ENCODE measurements at places on chromosomes 7 and 10.

- DNase-seq, result no peak
These were observed 70.8 kb upstream of the FAM204A start for GRCh38 chr10:118412932-118413331.

DNA sequence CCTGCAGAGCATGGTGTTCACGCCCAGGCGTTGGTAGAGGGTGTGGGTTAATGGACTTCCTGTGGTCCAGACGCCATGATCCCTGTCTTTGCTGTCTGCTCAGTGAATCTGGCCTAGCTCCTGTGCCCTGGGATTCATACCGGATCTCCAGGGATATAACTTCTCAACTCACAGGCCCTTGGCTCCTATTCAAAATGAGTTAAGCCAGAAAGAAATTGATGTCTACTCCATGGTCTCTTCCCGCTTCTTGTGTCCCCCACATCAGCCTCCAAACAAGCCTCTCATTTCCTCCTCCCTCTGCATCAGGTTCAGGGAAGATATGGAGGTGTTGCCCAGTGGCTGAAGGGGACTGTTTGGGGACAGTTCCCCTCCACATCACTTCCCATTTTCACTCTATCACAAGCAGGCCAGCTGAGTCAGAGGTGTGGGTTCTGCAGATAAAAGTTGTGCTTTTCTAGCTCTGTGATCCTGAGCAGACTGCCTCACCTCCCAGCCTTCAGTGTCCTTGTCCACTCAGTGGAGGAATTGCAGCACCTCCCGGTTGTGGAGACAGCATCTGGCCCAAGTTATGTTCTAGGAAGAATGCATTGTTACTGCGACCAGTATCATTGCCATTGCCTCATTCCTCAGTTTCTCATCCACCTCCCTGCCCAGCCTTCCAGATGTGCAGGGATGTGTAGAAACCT lies 22.5 kb downstream of the AKR1E2 start:
- DNase-seq, result no peak

- no peak for DNase-seq
These were observed 10.6 kb upstream of the UPP1 start for GRCh38 chr7:48078470-48078869.

DNA sequence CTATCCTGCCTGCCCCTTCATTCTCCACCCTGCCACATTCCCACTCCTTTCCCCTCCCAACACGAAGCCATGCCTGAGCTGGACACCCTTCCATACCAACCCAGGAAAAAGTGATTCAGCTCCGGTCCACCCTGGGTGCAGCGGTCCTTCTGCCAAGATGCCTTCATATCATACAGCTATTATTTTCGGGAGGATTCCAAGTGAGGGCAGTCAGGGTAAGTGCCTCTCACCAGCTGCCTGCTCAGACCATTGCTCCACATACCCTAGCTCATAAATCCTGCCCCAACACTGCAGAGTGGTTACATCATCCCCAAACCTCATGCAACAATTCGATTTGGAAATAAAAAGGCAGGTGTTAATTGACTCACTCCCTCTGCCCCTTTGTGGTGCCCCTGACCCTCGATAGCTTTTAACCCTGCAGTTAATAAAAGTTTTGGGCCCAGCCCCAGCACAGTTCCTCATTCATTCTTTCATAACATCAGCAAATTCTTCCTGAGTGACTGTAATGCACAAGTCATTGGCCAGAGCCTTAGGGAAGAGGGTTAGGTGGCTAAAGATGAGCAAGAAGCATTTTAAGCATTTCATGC lies 42.6 kb downstream of the ZNF503 start:
- DNase-seq, result no peak

GRCh38 chr7:79055722-79056415 lies 397.6 kb downstream of the MAGI2 start:
- peak; percentile 53 for DNase-seq

- no peak for DNase-seq
These were observed 23.8 kb downstream of the SUFU start for GRCh38 chr10:102527546-102527945.

- no peak for DNase-seq
These were observed 38.6 kb downstream of the CDC14C start for GRCh38 chr7:48962821-48963505.

- no peak for DNase-seq
These were observed 328.7 kb downstream of the TCERG1L start for GRCh38 chr10:130982802-130983201.

DNA sequence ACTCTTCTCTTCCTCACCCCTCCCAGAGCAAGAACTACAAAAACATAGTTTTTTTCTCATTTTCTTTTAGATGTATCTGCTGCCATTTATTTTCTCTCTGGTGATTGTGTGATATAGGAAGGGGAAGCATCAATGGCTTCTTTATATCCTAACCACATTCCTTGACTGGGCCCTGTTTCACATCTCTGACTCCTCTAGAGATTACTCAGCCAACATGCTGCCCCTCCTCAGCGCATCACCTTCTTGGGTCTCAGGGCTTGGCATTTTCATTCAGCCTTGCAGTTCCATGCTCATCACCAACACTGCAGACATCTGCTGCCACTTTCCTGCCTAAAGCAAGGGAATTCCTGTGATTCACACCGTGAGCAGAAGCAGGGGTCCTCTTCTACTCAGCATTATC lies 705.5 kb downstream of the AUTS2 start:
- DNase-seq, result no peak

DNA sequence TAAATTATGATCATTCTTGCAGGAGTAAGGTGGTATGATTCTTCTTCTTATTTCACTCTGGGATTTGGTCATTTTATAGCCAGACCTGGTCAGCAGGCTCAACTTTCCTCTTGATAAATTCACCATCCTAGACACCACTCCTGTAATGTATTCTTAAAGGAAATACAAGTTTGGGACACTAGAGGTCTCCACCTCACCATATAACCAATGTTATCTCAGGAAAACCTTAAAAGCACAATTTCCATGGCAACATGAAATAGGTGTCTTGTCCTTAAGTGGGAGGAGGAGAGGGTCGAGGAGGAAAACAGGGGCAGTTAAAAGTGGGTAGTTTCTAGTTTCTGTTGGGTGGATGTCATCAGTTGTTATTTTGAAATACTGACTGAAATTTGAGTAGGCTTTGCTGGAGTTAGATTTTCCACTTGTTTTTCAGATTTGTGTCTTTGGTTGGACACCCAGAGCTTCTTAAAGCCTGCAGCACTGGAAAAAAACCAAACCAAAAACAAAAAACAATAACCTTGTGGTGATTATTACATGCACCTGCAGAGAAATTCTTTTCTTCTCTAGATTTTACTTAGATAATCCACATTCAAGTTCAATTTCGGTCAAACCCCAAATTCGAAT lies 163.1 kb downstream of the PRKCQ start:
- no peak for DNase-seq

DNA sequence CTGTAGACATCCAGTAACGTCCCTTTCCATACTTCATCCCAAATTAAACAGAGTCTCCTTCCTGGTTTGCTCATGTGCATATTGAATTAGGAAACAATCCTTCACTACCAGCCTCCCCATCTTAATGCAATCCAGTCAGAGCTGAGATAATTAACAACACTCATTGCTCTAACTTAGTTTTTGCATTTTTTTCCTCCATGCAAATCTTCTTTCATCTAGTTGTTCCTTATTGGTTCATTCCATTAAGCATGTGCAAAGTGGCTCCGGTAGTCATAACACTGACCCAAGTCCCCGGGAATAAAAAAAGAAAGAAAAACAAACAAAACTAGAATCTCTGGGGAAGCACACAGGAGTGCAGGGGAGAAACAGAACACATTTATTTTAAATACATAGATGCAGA lies 1176.1 kb downstream of the GATA3 start:
- no peak for DNase-seq

DNA sequence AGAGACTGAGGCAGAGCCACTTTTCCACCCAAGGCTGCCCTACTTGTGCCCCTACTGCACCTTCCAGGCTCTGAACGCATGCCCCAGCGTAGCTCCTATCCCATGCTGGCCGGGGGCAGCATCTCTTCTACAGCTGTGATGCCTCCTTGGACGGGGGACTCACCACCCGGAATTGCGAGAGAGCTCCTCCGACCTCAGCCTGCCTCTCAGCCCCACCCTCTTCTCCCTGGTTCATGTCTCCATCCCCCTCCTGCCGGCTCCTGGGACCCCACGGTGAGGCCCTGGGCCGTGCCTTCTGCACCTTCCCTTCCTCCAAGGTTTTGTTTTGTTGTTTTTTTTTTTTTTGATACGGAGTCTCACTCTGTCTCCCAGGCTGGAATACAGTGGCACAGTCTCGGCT lies 112.4 kb downstream of the MICALL2 start:
- no peak for DNase-seq

DNA sequence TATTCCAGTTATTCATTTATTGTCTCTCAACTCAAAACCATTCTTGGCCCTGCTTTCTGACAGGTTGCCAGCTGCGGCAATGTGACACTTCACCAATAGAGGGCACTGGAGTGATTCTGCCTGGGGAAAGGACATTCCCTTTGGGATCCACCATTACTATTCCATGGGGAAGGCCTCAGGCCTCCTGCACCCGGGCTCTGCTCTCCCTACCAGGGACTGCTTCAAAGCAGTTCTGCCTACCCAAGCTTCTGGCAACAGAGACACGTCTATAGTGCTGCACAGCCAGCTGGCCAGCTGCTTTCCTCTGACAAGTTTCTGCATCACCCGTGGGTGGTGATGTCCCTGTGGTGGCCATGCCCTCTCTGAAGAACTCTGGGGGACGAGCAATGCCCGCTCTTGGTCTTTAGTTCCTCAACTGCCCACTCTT lies 163.8 kb downstream of the ELMO1 start:
- peak; percentile 80 for DNase-seq

DNA sequence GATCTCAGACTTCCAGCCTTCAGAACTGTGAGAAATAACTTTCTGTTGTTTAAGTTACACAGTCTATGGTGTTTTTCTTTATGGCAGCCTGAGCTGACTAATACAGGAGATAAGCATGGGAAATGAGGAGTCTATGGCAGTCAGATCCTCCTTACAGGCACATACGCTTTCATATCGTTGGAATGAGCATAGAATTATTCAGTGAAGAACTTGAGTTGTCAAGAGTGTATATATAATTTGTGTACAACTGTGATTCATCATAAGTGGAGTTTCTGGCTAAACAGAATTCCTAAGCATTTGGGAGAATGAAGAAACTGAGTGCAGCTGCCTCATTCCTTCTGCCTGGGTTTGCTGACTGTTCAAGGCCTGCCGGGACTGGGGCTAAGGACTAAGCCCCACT lies 516.7 kb downstream of the ADRA2A start:
- no peak for DNase-seq

DNA sequence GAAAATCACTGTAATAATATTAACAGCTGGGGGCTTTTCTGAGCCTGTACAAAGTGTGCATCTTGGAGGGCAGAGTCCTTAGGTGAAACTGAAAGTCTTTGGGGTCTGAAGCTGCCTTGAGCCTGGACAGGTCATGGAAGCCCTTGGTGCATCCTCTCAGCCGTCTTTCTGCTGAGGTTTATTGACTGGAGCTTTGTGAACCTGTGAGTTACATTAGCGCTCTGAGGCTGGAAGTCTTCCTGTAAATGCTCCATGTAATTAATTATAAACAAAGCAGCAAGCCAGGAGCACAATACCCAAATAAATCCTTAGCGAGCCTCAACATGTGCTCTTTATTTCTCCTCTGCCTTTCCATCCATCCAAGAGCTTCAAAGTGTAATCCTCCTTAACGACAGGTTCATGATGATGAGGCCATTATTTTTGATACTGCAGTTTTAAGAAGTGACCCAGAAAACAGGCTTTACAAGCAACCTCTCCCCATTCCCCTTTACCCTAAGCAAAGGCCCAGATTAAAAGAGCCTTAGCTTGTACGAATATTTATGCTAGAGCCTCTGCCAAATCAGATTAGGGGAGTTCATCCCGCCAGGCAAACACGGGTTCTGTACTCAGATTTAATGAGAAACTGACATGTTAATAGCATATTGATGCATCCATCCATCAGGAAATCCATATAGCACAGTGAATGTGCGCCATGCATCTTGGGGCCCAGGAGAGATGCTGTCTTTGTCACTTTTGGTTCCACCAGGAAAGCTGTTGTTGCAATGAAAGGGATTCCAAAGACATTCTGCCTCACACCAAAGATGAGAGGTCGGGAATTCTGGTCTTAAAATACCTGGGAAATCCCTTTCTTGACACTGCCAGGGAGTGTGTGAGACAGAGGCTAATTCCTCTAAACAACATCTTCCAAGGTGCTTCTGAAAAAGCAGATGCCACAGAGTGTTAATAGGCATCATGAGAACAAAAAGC lies 118.1 kb downstream of the ANLN start:
- DNase-seq, result no peak

DNA sequence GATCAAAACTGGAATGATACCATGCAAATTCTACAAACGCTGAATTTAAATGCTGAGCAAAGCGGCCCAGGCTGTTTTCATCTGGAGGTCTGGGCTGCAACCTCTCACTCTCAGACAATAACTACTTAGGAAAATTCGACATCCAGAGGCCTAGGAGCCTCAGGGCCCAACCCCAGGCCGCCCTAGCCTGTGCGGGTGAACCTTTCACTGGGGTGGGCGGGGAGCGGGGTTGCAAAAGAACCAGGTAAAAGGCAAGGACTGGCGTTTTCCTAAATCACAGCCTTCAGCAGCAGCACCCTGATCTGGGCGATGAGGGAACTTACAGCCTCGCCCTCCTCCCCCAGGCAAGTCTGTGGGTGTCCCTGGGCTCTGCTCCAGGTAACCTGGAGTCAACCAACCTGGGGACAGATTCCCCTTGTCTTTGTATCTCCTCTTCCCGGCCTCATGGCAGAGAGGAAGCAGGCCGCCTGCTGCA lies 33.4 kb downstream of the CALML5 start:
- no peak for DNase-seq

GRCh38 chr10:100927266-100927665 lies 14.5 kb downstream of the SLF2 start:
- DNase-seq, result no peak

- peak; percentile 31 for DNase-seq
These were observed 98.8 kb upstream of the BMPER start for GRCh38 chr7:33806298-33807154.
